ENCODE measurements at places on chromosomes 7 and 10. TPM values are rescaled to one million over a fixed set of nuclear protein-coding genes. Genes with fewer than 3 reads are reported as not detected.

DNA sequence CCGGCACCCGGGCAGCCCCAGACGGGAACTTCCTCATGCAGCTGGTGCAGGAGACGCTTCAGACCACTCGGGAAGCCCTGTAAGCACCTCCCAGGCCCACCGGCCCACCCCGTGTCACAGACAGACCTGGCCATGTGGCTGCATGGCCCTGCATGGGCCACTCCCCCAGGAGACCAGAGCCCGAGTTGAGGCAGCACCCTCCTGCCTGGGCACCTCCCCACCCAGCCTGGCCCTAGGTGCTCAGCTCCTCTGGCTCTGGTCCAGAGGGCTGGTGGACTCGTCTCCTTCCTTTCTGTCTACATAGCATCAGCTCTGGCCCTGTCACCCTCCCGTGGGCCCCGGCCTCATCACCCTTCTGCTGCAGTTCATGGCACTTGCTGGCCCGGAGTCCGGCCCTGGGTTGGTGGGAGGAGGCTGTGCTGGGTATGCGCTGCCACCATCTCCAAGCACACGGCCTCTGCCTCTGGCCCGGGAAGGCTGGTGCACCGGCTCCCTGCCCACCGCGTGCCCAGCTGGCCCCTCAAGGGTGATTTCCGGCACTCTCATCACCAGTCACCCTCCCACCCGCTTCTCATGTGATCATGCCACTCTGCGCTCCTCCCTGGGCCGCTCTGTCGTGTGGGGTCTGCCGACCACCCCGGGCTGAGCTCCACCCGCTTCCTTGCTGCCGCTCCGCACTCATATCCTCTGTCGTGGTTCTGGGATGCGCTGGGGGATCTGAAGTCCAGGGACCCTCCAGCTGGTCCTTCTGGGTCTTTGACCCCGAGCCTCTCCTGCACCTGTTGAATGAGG, 53.1 kb upstream of the DPYSL4 start:
- DNase-seq: no peak

The SPDYE2B gene
- 0.76 TPM for polyA plus RNA-seq

DNA sequence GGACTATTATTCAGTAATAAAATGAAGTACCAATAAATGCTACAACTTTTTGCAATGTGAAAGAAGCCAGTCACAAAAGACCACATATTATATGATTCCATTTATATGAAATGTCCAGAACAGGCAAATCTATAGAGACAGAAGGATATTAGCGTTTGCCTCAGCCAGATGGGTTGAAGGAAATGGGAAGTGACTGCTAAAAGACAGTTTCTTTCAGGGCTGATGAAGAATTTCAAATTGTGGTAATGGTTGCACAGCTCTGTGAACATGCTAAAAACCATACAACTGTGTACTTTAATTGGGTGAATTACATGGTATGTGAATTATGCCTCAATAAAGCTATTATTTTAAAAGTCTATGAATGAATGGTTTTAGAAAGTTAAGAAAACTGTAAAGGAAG, 23.9 kb upstream of the REEP3 start:
- DNase-seq: no peak

GRCh38 chr10:30121401-30121800, 62.0 kb upstream of the JCAD start:
- no peak for DNase-seq

DNA sequence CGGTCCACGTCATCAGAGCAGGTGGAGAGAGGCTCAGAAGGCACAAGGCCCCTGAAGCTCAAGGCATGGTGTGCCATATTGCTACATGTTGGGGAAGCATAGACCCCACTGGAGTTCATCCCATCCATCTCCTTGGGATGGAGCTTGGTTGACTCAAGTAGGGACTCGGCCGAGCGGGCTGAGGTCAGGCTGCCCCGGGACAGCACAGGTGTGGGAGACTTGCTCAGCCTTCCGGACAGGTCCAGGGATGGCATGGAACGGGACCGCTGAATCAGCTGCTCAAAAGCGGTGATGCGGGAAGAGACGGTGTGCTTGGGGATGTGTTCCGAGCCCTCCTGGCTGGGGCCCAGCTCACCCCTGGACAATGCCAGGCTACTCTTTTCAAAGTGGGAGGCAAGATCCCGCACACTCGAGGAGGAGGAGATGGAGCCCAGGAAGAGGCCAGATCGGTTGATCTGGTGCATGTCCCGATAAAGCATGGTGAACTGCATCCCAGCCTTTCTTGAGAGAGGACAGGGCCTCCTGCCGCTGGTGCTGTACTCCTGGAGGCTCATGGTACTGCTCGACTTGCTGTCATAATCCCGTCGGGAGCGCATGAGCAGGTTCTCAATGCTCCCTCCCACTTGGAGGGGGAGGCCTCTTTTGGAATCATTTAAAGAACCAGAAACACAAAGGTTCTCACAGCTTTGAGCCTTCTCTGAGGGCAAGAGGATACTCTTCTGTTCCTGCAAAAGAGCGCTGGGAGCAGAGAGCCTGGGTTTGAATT, 65.6 kb upstream of the PDLIM1 start:
- no peak for DNase-seq

- DNase-seq: no peak
Measured at GRCh38 chr7:43535810-43536585, 46.9 kb upstream of the STK17A start.

GRCh38 chr10:73253225-73253555, 746 bp upstream of the MRPS16 start:
- no peak for DNase-seq

DNA sequence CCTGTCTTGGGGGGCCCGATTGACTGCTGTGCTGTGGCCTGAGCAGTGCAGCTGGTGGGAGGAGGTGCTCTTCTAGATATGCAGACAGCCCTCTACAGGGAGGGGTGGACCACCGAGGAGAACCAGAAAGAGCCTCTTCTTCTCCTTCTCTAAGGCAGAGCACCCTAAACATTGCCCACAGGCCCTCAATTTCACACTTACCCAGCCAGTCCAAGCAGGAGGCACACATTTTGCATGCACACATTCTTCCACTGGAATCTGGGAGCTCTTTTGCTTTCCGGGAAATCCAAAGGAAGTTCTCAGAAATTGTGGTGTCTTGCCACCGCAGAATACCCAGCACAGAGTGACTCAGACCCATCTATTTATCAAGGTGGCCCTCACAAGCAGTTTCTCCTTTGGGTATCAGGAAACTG, 45.8 kb downstream of the EEPD1 start:
- no peak for DNase-seq

The ANKRD22 gene
- polyA plus RNA-seq: 0.37 TPM

The LDB3 gene
- polyA plus RNA-seq: 0.72 TPM

The CAV1 gene
- polyA plus RNA-seq: 32.1 TPM

DNA sequence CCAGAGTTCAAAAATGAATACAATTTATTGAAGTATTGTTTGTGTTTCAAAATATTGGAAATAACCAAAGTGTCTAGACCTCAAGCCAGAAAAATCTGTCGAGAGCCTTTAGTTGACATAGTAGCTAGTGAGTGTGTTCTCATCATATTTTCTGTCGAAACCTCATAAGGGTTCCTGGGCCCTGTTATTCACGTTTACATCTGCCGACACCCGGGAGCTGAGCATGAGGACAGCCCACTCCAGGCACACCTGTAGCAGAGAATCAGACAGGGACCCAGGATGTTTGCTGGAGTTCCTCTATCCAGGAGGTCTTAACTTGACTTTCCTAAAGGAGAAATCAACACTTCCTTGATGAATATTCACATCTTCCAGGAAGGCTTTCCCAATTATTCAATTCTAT, 72.1 kb upstream of the FGL2 start:
- no peak for DNase-seq

DNA sequence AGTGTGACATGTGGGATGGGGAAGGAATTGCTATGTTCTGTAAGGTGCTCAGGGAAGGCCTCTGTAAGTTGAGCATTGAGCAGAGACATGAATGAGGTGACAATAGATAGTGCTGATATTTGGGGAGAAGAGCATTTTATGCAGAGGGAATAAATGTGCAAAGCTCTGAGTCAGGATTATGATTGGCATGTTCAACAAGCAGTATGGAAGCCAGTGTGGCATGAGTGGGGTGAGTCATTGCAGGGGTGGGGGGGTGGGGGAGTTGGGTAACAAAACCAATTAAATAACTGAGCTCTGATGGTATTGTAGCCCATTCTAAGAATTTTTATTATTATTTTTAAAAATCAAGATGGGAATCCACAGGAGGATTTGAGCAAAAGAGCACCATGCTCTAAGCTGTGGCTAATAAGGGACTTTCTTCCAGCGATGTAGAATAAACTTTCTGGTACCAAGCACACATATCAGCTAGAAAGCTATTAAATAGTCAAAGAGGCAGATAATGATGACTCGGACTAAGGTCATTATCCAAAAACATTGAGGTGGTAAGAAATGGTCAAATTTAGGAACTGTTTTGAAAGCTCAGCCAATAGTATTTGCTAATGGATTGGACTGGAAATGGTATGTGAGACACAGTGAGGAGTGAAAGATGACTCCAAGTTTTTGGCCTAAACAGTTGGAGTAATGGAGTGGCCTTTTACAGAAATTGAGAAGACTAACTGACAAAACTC, 96.4 kb downstream of the PRKG1 start:
- no peak for DNase-seq

DNA sequence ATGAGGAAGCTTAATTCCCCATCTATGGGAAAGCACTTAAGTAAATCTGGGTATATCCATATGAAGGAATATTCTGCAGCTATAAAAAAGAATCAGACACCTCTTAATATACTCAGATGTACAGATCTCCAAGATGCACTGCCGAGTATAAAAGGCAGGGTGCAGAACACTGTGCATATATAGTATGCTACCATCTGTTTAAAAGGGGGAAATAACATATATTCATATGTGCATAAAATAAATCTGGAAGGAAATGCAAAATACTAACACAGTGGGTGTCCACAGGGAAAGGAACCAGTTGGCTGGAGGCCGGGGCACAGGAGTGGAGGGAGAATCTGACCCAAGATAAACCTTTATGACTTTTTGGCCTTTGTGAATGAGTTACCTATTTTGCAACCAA, 201.4 kb downstream of the SFMBT2 start:
- no peak for DNase-seq

The ADRA2A gene
- 4.5 TPM for polyA plus RNA-seq
